H4 (cell line): ENCODE measurements at places on chromosomes 4 and X. TPM values are rescaled to one million over a fixed set of nuclear protein-coding genes. Genes with fewer than 3 reads are reported as not detected.

GRCh38 chrX:131262738-131263679 is 26.1 kb downstream of the IGSF1 start:
- peak; percentile 18 for DNase-seq

DNA sequence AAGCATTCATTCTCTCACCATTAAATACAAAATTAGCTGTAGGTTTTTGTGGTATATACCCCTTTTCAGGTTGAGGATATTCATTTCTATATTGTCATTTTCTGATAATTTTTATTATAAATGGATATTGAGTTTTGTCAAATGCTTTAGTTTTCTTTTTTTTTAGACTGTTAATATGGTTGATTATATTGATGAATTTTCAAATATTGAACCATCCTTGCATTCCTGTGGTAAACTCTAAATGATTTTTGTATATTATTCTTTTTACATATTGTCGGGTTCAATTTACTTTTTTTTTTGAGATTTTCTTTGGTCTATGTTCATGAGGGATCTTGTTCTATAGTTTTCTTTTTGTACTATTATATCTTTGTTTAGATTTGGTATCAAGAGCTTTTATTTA is 165.1 kb downstream of the GPAT3 start:
- no peak for DNase-seq

DNA sequence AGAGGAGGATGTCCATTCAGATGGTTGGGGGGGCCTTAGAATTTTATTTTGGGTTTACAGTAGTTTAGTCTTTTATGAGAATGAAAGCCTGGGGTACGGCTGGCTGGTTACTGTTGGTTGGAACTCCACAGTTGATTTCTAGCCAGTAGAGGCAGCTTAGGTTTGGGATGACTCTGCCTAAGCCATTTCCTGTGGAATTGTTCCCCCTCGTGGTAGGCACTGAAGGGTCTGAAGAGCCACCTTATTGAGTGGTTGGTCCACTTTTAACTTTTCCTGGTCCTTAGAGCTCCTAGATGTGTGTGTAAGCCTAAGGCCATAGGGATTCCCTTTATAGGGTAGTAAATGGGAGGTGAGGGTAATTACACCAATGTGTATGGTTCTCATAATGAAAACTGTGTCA is 19.7 kb downstream of the SPIN3 start:
- no peak for DNase-seq

- no peak for DNase-seq
These were observed 284.5 kb downstream of the GASK1B start for GRCh38 chr4:157888281-157888680.

- DNase-seq = peak; percentile 41
These were observed 223.7 kb downstream of the COL25A1 start for GRCh38 chr4:109078724-109079123.

DNA sequence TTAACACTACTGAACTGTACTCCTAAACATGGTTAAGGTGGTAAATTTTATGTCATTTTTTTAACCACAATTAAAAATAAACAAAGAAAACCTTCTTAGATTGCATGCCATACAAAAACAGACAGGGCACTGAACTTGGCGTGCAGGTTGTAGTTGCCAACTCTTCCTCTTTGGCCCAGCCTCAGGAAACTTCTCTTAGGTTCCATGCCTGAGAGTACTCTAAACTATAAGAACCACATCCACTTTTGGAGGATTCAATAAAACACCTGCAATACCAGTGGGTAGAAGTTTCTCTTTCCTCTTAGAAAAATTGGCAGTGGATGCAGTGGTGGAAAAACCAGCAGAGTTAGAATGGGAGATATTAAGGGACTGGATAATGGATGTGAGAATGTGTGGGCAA is 103.4 kb downstream of the LUZP4 start:
- DNase-seq = no peak

GRCh38 chrX:10633722-10634121 is 13.3 kb upstream of the MID1 start:
- peak; percentile 91 for DNase-seq

DNA sequence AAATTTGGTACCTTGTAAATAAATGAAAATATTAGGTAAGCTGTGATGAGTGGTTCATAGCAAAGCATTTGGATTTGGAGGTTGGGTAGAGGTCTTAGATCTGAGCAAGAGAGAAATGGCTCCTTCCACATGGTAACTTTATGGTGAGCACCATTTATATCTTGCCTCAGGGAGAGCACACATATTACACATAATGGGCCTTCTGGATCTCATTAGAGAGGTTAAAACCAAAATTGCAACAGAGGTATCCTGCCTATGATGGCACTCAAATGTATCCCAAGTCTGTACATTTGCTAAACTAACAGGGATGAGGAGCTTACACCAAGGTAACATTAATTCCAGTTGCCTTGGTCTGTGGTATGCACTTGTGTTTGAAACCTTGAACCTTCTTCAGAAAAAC is 87.1 kb upstream of the PUDP start:
- DNase-seq = no peak

- DNase-seq = no peak
These were observed 171.1 kb downstream of the ZNF330 start for GRCh38 chr4:141391771-141392170.

GRCh38 chr4:17309567-17310268 is 202.2 kb downstream of the QDPR start:
- no peak for DNase-seq

The EPHA5 gene
- 8.9 and 14.2 TPM in 2 replicates for total RNA-seq

The SPANXN4 gene
- not detected in 2 replicates for total RNA-seq

The OTC gene
- total RNA-seq = not detected in 2 replicates

The CYBB gene
- 0.02 and 0.23 TPM in 2 replicates for total RNA-seq

The PF4V1 gene
- total RNA-seq = not detected in 2 replicates
